ENCODE measurements at places on chromosomes 3 and 15. TPM values are rescaled to one million over a fixed set of nuclear protein-coding genes. Genes with fewer than 3 reads are reported as not detected.

The RAF1 gene
- total RNA-seq, result 113 TPM

The CYP11A1 gene
- total RNA-seq, result 0.89 TPM

The APBA2 gene
- 46.2 TPM for total RNA-seq

The GABRA5 gene
- 7.9 TPM for total RNA-seq

The ST3GAL6 gene
- 24.2 TPM for total RNA-seq

The ZPLD1 gene
- 1.8 TPM for total RNA-seq

The GPR149 gene
- 1.8 TPM for total RNA-seq

The PRSS50 gene
- not detected for total RNA-seq

The ACOX2 gene
- 33.3 TPM for total RNA-seq

The FETUB gene
- total RNA-seq, result not detected

The TUSC7 gene
- not detected for total RNA-seq

The ONECUT1 gene
- total RNA-seq, result 1.4 TPM

The EOMES gene
- total RNA-seq, result 1.3 TPM

The BSN gene
- 6.9 TPM for total RNA-seq

The FEZF2 gene
- 0.61 TPM for total RNA-seq

The ATP13A5 gene
- total RNA-seq, result 0.89 TPM

The HGD gene
- 0.50 TPM for total RNA-seq

The TJP1 gene
- 192 TPM for total RNA-seq

The NDN gene
- 140 TPM for total RNA-seq

The DUOXA2 gene
- not detected for total RNA-seq

The SAMD7 gene
- not detected for total RNA-seq

The CALML4 gene
- 5.1 TPM for total RNA-seq

The CLRN1 gene
- not detected for total RNA-seq

The RTP1 gene
- total RNA-seq, result 0.40 TPM

The GTF2E1 gene
- 15.4 TPM for total RNA-seq

The WDR72 gene
- total RNA-seq, result 0.17 TPM

The SLMAP gene
- 80.9 TPM for total RNA-seq

The LTK gene
- 0.20 TPM for total RNA-seq

The TNNC1 gene
- 17.9 TPM for total RNA-seq

The IL17RE gene
- 1.1 TPM for total RNA-seq

The FBXW12 gene
- 0.99 TPM for total RNA-seq

The JMJD7 gene
- total RNA-seq, result 19.0 TPM

The FES gene
- 19.5 TPM for total RNA-seq

The MAP2K5 gene
- 15.6 TPM for total RNA-seq

The CFAP91 gene
- 8.8 TPM for total RNA-seq

The SMCO1 gene
- total RNA-seq, result not detected

The IQCH gene
- total RNA-seq, result 9.0 TPM

Measured in spinal cord (tissue), 10 donors.